ENCODE measurements at places on chromosomes 13 and 19.

DNA sequence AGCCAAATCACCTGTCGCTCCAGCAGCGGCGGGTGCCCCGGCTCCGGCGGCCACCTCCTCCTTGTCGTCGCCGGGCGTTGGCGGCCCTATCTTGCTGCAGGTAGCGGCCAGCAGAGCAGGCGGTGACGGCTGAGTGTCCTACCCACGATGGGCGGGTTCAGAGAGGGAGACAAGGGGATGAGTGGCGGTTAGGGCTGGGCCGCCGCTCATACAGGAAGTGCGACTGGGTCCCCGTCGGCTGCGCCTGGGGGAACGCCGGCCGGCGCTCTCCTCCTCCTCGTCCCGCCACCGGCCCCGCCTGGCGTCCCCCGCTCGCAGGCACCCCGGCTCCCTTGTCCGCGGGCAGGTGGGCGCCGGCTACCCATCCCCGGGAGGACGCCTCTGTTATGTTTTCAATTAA is 1692.0 kb downstream of the SLITRK5 start:
- no peak for DNase-seq

GRCh38 chr19:14770944-14771839 is 7.2 kb downstream of the ADGRE2 start:
- no peak for DNase-seq

DNA sequence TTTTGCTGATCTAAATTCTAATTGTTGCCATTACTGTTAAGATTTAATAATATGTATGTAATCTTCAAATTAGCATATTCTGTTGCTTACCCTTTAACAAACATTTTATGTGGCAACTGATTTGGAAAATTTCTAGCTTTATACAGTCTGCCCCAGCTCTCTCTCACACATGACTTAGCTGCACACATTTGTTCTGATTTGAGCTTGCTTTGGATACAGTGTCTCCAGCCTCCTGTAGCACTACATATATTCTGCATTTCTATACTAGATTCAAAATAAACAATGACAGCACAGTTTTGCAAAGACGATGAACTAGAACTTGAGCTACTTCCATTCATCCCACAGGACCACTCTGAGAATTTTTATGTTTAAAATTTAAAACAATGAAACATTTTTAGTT is 254.7 kb downstream of the DNAJC15 start:
- no peak for DNase-seq

GRCh38 chr13:82569581-82569980 is 1312.7 kb downstream of the SLITRK1 start:
- DNase-seq, result no peak
